Stromal cell of bone marrow (primary cell): ENCODE measurements at places on chromosomes 13 and 19.

GRCh38 chr13:100511466-100511865, 77.1 kb downstream of the GGACT start:
- DNase-seq, result no peak

GRCh38 chr19:55258476-55258827, 365 bp downstream of the PPP6R1 start:
- DNase-seq, result no peak

- DNase-seq, result no peak
These were observed 389.2 kb downstream of the EFNB2 start for GRCh38 chr13:106145997-106146864.

- DNase-seq, result no peak
These were observed 38.7 kb upstream of the LDLR start for GRCh38 chr19:11050323-11051114.

- no peak for DNase-seq
These were observed 23.3 kb downstream of the COMMD6 start for GRCh38 chr13:75514080-75514995.

GRCh38 chr13:96780105-96780504, 214.2 kb downstream of the OXGR1 start:
- no peak for DNase-seq

- DNase-seq, result no peak
These were observed 194.7 kb downstream of the ZNF536 start for GRCh38 chr19:30566681-30567420.

DNA sequence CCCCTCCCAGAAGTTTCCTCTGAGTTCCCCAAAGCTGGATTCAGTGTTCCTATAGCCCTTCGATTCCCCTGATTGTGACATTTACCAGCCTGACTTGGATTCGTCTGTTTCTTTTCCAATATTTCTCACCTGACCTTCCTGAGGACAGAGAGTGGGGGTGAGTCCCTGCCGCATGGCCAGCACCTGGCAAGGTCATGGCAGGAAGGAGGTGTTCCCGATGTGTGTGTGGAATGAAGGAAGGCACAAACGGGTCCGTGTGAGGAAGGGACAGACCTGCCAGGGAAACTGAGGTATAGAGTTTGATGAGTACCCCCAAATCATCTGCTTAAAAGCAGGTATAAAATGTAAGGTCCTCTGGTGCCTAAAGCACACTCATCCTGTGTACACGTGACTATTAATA, 3.3 kb downstream of the COL4A1 start:
- DNase-seq, result no peak

- DNase-seq, result no peak
These were observed 65.9 kb upstream of the MCF2L start for GRCh38 chr13:112903071-112903577.

DNA sequence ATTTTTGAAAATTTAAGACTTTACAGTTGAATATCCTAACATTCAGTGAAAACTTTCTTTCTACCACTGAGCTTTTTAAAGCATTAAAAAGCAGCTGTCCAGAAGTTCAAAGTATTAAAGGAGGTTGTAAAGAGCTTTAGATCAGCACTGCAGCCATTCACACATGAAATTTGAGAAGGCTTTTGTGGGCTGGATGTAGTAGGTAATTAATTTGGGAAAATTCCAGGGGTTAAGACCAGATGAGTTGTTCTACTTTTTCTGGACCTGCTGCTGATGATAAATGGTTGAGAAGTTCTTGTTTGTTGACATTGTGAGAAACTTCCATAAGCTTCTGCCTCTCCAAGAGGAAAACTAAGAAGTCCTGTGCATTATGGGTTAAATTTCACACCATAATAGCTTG, 1779.6 kb upstream of the PRR20A start:
- no peak for DNase-seq

DNA sequence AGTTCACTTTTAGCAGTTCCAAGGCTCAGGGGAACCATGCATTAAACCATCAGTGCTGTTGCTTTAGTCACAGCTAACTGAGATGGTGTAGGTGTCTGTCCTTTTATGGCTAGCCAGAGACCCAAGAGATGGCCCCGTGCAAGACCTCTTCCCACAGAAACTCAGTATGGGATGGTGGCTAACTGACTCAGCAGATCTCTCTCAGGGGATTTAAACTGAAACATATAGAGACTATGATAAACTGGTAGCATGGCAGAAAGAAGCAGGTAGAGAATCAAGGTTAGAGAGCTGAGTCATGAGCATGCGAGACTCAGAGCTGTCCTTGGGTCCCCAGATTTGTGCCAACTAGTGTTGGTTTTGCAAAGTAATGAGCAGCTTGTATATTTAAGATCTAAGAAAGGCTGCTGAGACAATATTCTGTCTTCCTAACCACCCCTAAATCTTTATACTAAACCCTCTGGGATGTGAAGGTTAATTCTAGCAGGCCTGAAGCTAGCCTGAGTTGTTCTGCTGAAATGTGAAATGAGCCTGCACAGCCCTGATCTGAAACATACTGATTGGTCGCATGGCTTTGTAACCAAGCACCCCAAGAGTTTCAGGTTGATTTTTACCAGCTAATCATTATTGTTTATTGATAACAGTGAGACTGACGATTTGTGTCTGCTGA, 6.5 kb upstream of the SCEL start:
- no peak for DNase-seq

- DNase-seq, result no peak
These were observed 19.7 kb downstream of the KLHL26 start for GRCh38 chr19:18656337-18657086.

DNA sequence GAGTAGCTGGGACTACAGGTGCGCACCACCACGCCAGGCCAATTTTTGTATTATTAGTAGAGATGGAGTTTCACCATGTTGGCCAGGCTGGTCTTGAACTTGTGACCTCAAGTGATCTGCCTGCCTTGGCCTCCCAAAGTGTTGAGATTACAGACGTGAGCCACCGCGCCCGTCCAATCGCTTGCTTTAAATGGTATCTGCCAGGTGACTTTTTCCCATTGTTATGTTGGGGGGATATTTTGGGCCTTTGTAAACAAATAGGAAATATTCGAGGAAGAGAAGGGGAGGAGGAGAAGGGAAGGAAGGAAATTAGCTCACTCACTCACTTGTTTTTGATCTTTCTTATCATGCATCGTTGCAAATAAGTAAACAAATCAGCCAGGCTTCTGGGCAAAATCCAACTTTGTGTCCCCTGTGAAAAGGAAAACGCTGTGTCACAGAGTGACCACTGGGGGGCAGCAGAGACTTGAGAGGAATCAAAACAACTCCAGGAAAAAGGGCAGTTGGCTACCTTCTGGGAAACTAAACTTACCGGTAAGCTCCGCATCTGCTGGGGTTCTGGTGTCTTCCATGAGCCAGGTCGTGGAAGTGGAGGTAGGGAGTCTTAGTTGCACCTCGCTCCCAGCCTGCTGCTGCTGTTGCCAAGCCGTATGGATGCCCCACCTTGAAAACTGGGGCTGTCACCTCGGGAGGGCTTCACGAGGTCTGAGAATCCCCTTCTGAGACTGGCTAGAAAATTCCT, 9.3 kb upstream of the RANBP3 start:
- peak; percentile 55 for DNase-seq

DNA sequence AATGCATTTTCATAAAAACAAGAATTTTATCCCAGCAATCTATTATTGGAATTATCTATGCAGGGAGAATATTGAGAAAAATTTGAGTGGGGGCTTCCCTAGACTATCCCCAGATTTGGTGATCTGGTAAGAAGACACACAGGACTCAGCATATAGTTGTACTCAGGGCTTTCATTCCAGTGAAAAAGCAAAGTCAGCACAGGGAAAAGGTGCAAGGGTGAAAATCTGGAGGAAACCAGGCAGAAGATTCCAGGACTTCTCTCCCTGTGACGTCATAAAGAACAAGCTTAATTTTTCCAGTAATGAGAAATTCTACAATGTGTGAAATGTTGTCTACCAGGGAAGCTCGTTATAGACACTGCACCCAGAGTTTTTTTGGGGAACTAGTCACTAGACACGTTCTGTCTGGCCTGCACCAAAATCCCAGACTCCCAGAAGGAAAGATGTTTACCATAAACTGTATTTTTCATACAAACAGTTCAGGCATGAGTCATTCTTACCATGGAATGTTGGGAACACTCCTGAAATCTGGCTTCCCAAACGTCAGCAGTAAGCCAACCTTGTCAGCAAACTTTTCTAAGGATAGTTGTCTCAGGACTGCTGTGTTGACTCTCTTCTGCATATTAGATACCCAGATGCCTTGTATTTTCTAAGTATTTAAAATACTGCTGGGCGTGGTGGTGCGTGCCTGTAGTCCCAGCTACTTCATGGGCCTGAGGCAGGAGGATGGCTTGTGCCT, 107.4 kb downstream of the DNAJC3 start:
- peak; percentile 60 for DNase-seq

GRCh38 chr13:48559638-48560320, 26.9 kb upstream of the RCBTB2 start:
- DNase-seq, result no peak

- DNase-seq, result no peak
These were observed 52.7 kb downstream of the VAV1 start for GRCh38 chr19:6825076-6825774.

GRCh38 chr13:109671919-109672318, 114.5 kb downstream of the IRS2 start:
- no peak for DNase-seq

- DNase-seq, result no peak
These were observed 2.0 kb upstream of the ZDHHC20 start for GRCh38 chr13:21461131-21461530.

GRCh38 chr13:111584101-111584672, 263.7 kb downstream of the TEX29 start:
- no peak for DNase-seq

DNA sequence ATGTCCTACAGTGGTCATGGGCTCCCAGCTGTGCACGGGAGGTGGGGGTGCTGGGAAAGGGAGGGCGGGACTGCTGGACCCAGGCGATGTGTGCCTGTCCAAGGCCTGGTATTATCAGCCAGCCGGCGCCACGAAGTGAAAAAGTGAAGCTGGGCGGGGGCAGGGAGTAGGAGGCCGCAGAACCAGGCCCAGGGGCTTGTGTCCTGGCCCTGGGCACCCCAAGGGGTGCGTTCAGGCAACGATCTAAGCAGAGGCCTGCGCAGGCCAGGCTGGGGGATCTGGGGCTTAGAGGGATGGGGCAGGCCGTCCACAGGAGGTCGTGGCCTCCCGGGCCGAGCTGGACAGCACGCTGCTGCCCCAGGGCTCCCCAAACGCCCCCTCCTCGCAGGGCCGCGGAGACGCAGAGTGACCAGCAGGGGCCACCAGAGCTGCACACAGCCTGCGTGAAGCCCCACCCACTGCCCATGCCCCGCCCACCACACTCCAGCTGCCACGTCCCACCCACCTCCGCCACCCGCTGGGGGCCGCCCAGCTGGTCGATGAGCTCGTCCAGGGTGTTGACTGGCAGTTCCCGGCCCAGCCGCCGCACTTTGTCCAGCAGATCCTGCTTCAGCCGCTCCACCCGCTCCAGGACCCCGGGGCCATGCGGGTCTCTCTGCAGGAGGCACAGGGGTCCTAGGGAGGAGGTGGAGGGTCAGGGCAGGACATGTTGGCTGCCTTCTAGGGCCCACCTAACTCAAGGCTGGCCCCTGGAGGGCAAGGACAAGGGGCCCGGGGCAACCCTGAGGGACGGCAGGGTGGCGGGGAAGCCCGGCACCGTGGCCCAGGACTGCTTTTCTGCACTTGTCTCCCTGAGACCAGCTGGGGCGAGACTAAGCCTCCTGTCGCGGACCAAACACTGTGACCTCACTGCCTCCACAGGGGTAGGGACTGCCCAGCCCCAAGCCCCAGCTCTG, 9.5 kb downstream of the GPX4 start:
- DNase-seq, result peak; percentile 78

- no peak for DNase-seq
These were observed 2.2 kb upstream of the RAB11B start for GRCh38 chr19:8387688-8388611.

DNA sequence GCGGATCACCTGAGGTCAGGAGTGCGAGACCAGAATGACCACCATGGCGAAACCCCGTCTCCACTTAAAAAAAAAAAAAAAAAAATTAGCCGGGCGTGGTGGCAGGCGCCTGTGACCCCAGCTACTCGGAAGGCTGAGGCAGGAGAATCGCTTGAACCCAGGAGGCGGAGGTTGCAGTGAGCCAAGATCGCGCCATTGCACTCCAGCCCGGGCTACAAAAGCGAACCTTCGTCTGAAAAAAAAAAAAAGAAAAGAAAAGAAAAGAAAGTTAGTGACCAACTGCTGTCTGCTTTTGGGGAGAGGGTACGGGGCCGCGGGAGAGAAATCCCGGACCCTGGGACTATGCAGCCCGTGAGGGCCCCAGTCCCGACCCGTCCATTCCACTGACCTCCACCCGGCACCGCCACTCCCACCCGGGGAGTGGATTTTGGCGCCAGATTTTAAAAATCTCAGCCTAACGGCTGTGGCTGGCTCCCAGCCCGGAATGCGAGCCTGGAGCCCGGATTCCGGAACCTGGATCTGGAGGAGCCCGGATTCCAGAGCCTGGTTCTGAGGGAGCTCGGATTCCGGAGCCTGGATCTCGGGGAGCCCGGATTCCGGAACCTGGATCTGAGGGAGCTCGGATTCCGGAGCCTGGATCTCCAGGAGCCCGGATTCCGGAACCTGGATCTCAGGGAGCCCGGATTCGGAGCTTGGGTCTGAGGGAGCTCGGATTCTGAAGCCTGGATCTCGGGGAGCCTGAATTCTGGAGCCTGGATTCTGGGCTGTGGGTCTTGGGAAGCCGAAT, 6.1 kb upstream of the LMNB2 start:
- DNase-seq, result peak; percentile 98

GRCh38 chr13:32135056-32135390, 103.4 kb downstream of the FRY start:
- no peak for DNase-seq

DNA sequence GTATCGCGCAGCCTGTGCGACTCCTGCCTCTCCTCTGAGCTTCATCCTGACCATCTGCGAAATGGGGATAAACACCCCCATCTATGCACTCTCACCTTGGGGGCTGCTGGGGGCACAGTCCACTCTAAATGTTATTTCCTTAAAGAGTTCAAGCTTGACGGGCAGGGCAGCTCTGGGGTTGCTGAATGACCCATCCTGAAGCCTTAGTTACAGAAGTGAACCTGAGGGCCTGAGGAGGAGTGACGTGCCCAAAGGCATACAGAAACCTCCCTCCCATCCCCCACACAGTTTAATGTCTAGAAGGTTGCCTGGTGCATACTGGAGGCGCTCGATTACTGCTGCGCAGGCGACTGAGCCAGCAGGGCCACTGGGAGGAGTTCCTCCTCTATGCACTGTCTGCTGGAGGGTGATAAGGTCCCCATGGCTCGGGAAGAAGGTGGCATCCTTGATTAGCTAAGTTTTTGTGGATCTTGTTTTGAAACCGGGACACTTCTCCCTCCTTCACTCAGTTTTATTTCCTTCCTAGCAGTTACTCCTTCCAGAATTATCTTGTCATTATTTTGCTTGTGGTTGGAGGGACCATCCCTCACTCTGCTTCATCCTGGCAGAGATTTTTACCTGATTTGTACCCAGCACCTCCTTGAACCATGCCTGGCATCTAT, 572 bp upstream of the FKBP8 start:
- peak; percentile 52 for DNase-seq
